Stimulated activated naive CD4-positive, alpha-beta T cell (primary cell): ENCODE measurements at places on chromosomes 12 and 14.
A peak's percentile ranks its signal among the peaks of the same experiment; 100 is the strongest.

- no peak for DNase-seq
These were observed 1.7 kb downstream of the FGFR1OP2 start for GRCh38 chr12:26939953-26940352.

DNA sequence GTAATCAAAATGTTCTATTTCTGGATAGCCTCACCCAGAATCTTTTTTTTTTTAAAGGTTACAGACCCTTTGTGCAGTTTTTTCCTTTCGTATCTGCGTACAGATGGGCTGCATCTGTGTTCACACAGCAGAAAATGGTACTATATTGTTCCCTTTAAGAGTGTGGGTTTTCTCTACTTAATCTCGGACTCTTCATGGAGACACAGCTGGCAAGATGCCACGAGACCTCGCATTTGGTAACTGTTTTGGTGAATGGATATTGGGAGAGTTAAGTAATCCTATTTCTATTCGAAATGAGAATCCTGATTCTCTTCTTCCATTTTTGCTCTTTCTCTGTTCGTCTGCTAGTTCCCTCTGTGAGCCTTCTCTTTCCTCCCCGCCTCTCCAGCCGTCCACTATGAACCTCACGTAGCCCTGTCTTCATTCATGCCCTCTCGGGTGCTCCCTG, 85.7 kb downstream of the SAMD4A start:
- DNase-seq: no peak

DNA sequence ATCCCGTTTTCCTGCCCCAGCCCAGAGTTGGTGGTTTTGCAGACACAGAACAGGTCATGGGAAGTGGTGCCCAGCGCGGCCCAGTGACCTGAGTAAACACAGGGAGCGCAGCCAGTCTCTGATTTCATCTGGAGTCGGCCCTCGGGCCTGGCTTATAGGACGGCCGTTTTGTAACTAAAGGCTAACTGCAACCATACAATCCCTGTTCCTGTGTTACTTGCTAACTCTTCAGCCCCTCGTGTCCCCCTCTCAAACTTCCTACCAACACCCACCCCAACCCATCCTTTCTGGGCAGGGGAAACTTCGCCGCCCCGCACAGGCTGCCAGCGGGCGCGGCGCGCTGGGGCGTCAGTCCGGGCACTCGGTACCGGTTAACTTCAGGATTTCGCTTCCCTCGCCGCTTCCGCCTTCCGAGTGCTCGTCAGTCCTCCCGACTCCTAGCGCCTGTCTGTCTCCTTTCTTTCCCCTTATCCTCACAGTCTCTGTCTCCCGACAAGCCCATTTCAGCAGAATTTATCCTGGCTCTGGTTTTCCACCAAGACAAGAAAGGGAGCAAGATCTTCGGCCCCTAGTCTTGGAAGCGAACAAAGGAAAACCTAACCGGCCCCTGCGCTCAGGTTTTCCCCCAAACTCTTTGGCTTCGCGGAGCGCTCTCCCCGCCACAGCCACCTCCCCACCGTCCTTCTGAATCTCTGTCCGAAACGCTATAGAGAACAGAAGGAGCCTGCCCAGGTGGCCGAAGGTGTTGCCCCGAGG, 2.0 kb downstream of the SIX1 start:
- DNase-seq: no peak

DNA sequence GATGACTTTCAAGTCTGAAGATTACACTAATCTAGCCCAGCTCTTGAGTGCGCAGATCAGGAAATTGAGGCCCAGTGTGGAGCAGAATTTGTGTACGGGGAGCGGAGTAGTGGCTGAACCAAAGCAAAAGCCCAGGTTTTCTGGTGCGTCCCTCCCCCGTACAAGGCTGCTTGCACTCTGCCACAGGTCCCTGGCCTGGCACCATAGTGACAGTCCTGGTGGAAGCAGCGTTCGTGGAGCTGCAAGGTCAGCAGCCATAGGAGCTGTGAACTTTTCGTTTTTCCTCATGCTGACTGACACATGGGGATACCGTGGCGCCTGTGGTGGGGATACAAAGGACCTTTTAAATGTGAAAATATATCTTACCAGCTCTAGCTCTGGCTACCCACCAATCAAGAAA, 1.7 kb downstream of the EVL start:
- no peak for DNase-seq

DNA sequence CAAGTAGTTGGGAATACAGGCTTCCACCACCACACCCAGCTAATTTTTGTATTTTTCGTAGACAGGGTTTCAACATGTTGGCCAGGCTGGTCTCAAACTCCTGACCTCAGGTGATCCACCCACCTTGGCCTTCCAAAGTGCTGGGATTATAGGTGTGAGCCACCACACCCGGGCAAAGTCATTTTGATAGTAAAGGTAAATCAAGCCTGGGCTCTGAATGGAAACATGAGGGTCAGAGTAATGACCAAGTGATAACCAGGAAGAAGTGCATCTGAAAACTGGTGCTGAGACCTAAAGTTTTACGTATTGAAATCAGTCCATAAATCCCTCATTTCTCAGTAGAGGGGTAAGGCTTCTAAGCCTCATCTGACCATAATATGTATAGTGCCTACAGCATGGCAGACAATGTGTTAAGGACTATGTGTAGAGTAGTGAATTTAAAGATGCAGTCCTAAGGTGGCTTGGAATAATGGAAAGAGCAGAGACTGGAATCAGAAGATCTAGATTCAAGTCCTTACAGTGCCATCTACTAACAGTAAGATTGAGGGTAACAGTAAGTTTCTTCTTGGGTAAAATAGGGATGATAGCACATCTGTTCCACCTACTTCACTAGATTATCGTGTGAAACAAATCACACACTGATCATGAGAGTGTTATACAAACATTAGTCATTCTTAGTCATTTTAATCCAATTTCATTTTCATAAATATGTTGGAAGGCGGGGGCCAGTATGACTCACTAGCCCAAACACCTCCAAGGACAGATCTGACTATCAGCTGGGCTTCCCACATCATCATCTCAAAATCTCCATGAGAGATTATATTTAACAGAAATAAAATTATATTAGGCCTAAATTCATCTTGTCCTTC, 11.2 kb downstream of the MAP4K5 start:
- no peak for DNase-seq

GRCh38 chr14:94562941-94563883, 2.0 kb downstream of the SERPINA4 start:
- DNase-seq: no peak

DNA sequence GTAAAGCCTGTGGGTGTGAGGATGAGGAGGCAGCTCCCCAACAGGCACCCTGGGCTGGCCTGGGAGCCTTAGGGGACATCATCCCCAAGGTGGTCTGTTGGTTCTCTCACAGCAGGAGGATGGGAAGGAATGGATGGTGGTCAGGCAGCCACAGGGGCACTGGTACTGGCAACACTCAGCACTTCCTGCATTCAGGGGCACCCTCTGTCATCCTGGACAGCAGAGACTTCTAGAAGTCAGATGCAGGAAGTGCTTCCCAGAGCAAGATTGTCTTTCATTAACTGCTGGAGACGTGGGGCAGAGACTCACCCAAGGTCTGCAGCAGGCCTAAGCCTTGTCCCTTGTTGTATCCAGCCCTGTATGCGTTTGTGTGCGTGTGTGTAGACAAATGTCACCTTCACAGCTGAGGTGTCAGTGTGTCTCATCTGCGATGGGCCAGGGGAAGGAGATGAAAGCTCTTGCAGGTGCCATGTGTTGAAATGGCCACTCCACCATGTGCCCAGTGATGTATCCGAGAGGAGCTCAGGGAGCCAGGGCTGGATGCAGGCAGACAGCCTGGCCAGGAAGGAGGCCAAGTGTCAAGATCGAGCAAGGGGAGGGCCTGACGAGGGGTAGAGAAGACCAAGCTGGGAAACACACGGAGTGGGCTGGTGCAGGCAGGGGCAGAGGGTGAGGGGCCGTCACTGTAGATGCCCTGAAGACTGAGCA, 85.1 kb downstream of the PITPNM2 start:
- no peak for DNase-seq

DNA sequence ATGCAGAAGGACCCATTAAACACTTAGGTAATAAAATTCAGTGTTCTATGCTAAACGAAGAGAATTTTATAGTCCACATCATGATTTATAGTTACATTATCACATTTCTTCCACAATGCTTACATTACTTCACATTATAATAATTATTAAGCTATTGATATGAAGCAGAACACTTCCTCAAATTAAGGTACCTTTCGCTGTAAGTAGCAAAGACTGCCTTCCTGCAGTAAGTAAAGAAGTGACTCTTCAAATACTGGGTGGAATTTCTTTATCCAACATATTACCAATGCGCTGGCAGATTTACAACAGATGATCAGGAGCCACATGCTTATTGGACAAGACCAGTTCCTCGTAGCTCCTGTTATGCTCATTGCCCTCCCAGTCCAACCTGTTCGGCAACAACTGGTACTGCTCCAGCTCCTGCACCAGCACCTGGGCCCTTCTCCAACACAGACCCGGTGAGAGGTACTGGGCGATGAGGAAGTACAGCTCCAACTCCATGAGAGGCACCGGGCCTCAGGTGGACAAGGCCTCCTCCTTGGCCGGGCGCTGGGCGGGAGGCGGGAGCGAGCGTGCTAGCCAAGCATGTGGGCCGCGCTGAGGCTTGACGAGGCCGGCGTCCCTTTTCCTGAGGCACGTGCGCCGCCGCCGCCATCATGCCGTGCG, 210.7 kb upstream of the ATP2B1 start:
- no peak for DNase-seq

- no peak for DNase-seq
These were observed 39.8 kb upstream of the LMNTD1 start for GRCh38 chr12:25592725-25593495.

- DNase-seq: no peak
These were observed 124.8 kb downstream of the GLT1D1 start for GRCh38 chr12:128978067-128978466.

DNA sequence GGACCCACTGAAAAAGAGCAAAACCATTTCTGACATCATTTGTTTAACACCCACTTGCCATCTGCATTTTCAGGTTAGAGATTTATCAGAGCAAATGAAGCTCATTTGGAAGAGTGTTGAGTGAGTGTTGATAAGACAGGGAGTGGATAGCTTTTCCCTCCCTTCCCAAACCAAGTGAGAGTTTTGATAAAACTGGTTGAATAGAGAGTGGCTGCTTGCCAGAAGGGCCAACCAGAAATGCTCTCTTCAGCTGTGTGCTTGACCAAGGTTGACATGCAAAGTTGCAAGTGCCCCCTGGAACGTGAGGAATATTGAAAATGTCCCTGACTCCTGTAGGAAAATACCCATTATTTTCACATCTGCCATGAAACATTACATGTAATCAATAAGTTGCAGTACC, 1487.0 kb upstream of the FLRT2 start:
- no peak for DNase-seq

DNA sequence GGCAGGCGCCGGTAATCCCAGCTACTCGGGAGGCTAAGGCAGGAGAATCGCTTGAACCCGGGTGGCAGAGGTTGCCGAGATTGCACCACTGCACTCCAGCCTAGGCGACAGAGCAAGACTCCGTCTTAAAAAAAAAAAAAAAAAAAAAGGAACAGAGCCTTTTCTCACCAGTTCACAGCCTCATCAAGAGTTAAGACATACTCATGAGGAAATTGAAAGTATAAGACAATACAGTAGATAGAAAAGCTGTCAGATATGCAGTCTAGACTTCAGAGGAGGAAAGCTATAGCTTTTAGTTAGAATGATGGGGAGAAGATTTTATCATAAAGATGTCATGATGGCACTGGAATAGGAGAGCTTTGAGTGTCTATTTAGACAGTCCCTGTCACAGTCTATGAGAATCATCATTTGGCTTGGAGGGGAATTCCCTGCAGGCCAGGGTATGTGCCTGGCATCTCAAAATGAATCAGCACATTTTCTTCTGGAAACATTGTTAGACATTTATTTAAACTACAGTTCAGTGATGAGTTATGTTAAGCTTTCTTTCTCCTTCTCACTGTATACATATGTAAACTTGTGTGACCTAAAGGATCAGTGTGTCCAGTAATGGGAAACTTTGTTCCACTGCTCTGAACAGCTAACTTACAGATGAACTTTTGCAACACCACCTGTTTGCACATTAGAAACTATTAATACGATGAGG, 2.9 kb upstream of the RAB35 start:
- DNase-seq: no peak

GRCh38 chr14:102525219-102525928, 15.8 kb upstream of the ANKRD9 start:
- DNase-seq: no peak

- DNase-seq: no peak
These were observed 167.9 kb downstream of the NUAK1 start for GRCh38 chr12:105970885-105971284.

DNA sequence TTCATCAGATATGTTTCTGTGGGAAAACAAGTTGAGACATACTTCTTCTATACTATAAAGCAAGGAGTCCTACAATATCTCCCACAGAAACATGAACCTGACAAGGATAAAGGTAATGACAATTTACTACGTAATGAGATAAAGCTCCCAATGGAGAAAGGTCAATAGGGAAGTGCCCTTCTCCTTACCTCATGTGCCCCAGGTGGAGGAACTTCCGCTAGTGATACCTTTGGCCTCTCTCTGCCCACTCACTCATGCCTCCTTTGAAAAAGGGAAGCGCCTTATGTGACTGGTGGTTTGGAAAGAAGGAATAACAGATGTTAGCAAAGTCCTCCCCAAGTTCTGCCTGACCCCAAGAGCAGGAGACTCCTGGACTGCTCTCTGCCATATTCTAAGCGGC, 305.3 kb downstream of the ITPR2 start:
- no peak for DNase-seq

DNA sequence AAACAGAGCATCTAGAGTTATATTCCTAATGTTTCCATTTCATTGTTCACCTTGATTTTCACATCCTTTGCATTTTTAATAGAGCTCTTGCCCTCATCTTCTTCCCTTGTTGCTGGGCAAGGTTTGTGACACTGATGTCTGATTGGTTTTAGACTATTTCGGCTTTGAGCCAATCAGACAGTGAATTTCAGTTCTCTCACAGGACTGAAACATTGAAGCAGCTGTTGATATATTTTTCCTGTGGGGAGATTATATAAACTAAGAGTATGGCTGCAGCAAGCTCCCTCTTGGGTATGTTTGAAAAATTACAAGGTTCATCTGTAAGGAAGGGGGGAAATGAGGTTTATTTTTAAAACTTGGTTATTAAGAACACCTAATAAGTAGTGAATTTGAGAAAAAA, 51.2 kb downstream of the ATF7IP start:
- peak; percentile 73 for DNase-seq

DNA sequence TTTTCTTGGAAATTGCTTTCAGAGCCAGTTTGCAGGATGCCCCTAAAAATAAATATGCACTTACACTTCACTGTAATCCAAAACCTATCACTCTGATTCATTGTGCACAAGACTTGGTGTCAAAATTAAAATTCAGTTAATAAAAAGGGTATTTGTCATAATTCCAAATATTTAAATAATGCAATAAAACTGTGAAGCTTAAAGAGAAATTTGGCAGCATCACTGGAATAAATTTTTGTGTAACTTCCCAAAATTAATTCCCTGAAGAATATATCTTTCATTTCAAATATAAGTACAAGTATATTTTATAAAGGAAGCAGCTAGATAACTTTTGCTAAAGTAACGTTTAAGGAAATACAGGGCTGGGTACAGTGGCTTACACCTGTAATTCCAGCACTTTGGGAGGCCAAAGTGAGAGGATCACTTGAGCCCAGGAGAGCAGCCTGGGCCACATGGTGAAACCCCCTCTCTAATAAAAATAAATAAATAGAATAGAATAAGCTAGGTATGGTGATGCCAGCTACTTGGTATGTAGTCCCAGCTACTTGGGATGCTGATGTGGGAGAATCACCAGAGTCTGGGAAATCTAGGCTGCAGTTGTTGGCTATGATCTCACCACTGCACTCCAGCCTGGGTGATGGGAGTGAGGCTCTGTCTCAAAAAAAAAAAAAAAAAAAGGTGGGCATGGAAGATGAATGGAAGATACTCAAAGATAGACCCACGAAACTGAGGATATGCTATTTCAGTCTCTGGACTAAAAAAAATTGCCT, 233.8 kb downstream of the FBXL14 start:
- no peak for DNase-seq
